ENCODE measurements at places on chromosomes 13 and 19. TPM values are rescaled to one million over a fixed set of nuclear protein-coding genes. Genes with fewer than 3 reads are reported as not detected.

The KANK3 gene
- not detected for total RNA-seq

The PSG2 gene
- 1.4 TPM for total RNA-seq

The SIGLEC6 gene
- not detected for total RNA-seq

The PALM gene
- total RNA-seq = not detected

The FGF21 gene
- total RNA-seq = not detected

The ACP7 gene
- not detected for total RNA-seq

Measured in HFFc6 (cell line).